ENCODE measurements at places on chromosomes 1 and 21.

- no peak for DNase-seq
These were observed 79.6 kb downstream of the ST3GAL3 start for GRCh38 chr1:43786960-43787359.

DNA sequence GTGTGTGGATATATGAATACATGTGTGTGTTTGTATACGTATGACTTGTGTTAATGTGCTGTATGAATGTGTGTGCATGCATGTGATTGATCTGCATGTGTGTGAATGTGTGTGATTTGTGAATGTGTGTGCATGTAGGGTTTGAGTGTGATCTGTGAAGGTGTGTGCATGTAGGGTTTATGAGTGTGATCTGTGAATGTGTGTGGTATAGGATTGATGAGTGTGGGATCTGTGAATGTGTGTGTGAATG lies 88.2 kb downstream of the STUM start:
- DNase-seq: no peak

DNA sequence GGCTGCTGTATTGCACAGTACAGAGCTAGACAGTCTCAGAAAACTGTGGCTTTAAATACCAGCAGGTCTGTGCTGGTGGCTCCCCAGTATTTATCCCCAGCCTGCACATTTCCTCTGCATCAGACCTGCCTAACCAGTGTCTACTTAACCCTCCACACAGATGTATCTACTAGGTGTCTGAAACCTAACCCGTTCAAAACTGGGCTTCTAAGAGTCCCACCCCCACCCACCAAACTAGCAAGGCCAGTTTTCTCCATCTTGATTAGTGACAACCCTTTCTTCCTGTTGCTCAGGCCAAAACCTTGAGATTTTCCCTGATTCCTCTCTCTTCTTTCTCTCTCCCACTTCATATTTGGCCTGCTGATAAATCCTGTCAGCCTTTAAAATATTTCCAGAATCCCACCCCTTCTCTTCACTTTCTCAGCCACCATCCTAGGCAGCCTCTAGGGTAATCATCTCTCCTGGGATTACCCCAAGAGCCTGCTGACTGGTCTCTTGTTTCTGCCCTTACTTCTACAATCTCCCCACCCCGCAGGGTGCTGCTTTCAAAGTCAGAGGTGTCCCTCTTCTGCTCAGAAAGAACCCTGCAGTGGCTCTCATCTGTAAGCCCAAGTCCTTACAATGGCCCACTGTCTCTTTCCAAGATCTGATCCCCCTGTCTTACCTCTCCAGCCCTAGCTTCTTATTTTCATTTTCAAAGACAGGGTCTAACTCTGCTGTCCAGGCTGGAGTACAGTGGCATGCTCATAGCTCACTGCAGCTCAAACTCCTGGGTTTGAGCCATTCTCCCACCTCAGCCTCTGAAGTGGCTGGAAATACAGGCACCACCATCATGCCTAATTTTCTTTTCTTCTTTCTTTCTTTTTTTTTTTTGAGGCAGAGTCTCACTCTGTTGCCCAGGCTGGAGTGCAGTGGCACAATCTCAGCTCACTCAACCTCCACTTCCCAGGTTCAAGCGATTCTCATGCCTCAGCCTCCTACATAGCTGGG lies 45.2 kb downstream of the H3-3A start:
- DNase-seq: no peak

GRCh38 chr1:30840904-30841598 lies 67.5 kb downstream of the SDC3 start:
- no peak for DNase-seq

DNA sequence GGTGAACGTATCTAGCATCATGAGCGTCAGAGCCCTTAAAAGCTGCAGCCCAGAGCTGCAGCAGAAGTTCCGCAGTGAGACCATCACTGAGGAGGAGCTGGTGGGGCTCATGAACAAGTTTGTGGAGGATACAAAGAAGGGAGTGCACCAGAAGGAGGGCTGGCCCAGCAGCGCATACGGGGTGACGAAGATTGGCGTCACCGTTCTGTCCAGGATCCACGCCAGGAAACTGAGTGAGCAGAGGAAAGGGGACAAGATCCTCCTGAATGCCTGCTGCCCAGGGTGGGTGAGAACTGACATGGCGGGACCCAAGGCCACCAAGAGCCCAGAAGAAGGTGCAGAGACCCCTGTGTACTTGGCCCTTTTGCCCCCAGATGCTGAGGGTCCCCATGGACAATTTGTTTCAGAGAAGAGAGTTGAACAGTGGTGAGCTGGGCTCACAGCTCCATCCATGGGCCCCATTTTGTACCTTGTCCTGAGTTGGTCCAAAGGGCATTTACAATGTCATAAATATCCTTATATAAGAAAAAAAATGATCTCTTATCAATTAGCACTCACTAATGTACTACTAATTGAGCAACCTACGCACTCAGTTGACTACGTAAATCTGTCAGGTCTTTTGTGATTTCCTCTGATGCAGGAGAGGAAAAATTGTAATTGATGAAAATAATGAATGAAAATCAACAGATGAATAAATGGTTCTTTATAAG lies 2.8 kb downstream of the CBR1 start:
- no peak for DNase-seq

GRCh38 chr1:23184212-23184934 lies 15.7 kb upstream of the LUZP1 start:
- DNase-seq: peak; percentile 41

- peak; percentile 48 for DNase-seq
These were observed 3.3 kb downstream of the EPHA2 start for GRCh38 chr1:16152481-16153087.

DNA sequence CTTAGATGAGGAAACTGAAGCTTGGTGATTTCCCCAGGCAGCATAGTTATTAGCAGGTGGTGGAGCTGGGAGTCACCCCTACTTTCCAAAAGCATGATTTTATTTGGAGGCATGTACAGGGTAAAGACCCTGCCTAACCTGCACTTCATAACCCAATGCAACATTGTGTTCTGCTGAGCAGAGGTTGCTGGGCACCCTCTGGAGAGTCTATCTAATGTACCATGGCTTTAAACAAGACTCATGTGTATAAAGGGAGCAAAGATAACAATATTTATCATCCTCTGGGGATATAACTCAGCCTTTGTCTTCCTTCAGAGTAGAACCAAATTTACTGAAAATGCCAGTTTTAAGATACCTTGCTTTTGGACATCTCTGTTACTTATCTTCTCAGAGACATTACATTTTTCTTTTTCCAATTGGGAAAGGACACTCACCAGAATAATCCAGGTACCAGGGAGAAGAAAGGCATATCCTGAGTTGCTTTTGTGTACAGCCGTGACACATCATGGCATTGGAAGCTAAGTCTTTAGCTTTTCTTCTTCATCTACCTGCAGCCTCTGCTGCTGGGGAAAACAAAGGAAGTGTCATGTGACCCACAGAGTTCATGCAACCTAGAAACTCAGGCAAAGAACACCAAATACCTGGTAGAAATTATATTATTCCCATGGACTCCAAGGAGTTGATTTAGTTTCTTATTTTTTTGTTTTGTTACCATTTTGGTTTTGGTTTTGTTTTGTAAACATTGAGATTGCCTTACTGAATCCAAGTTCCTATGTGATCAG lies 39.6 kb downstream of the ELAVL4 start:
- no peak for DNase-seq

- DNase-seq: no peak
These were observed 19.4 kb upstream of the COL18A1 start for GRCh38 chr21:45385549-45386050.

- no peak for DNase-seq
These were observed 88.0 kb upstream of the ADAR start for GRCh38 chr1:154695985-154696384.

DNA sequence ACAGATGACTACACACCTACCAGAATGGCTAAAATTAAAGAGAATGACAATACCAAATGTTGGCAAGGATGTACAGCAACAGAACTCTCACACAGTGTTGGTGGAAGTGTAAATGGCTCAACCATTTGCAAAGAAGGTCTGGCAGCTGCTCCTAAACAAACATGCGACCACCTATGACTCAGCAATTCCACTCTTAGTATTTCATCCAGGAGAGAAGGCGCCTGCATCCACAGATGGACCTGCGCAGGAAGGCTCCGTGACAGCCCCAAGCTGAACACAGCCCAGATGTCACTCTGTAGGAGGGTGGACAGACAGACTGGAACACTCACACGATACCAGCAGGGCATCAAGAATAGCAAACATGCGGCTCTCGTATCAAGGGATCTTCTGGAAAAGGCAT lies 6.7 kb downstream of the PTTG1IP start:
- peak; percentile 70 for DNase-seq

All from fibroblast of skin of right biceps (primary cell).